Upper lobe of right lung (tissue), 1 donor: ENCODE measurements at places on chromosomes 1 and 21. TPM values are rescaled to one million over a fixed set of nuclear protein-coding genes. Genes with fewer than 3 reads are reported as not detected.

DNA sequence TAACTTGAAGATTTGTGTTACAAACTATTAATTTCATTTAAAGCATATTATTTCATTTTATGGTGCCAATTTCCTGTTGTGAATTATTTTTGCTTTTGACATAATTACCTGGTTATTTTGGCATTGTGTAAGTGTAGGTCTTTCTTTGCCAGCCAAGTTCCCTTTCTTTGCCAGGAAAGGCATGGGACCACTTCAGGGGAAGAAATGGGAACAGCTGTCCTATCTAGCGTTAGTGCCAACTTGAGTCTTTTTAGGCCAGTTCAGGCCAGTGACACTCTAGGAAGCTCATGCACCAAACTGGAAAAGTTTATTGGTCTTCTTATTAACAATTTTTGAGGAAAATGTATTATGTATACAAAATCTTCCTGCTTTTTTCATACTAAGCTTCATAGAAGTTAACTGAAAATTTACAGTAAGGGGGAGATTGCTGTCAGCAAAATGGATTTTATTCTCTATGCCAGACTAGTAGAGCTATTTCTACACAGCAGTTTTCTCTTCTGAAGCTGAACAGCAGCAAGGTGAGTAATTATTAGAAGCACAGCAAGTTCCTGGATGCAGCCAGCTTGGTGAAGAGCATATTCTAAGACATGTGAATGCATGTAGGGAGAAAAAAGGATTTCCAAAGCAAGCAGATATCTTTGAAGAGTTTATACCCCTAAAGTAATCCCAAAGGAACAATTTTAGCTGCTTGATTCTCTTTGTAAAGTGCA, 914.6 kb upstream of the ADGRL4 start:
- DNase-seq, result no peak

- DNase-seq, result no peak
Observed at GRCh38 chr1:56034847-56035481, 544.4 kb downstream of the PLPP3 start.

SDC3 gene
- 39.4 TPM for total RNA-seq

- no peak for DNase-seq
Observed at GRCh38 chr1:197909384-197909783, 7.0 kb downstream of the C1orf53 start.

GRCh38 chr1:65075123-65075976, 72.7 kb upstream of the AK4 start:
- no peak for DNase-seq

SPRR5 gene
- total RNA-seq, result not detected

GRCh38 chr1:107076841-107077240, 20.4 kb downstream of the PRMT6 start:
- no peak for DNase-seq

DNA sequence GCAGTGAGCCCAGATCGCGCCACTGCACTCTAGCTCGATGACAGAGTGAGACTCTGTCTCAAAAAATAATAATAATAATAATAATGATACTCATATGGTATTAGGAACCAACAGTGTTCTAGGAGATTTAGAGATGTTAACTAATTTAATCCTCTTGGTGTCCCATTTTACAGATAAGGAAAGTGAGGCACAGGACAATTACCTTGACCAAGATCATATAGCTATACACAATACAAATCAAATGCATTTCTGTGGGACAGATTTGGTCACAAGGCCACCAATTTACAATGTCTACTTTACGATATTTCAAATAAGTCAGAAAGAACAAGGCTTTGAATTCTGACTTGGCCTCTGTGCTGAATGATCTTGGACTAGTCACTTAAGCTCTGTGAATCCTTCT, 2.2 kb upstream of the ZMYM4 start:
- no peak for DNase-seq

DNA sequence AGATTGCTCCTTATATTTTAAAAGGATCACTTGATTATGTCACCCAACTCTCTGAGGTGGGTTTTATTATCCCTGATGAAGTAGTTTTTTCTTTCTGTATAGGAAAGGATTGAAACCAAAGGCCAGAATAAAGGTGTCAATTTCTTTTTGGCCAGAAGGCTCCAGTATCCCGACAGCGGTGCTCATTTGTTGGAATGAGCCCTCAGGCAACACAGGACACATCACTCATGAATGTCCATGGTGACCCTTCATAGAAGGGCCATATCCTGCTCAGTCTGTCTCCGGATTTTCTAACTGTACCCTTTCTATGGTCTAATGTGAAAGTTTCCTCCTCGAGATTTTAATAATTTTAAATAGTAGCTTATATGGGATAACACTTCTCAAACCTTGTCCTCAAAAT, 171.3 kb upstream of the USP24 start:
- DNase-seq, result no peak

DNA sequence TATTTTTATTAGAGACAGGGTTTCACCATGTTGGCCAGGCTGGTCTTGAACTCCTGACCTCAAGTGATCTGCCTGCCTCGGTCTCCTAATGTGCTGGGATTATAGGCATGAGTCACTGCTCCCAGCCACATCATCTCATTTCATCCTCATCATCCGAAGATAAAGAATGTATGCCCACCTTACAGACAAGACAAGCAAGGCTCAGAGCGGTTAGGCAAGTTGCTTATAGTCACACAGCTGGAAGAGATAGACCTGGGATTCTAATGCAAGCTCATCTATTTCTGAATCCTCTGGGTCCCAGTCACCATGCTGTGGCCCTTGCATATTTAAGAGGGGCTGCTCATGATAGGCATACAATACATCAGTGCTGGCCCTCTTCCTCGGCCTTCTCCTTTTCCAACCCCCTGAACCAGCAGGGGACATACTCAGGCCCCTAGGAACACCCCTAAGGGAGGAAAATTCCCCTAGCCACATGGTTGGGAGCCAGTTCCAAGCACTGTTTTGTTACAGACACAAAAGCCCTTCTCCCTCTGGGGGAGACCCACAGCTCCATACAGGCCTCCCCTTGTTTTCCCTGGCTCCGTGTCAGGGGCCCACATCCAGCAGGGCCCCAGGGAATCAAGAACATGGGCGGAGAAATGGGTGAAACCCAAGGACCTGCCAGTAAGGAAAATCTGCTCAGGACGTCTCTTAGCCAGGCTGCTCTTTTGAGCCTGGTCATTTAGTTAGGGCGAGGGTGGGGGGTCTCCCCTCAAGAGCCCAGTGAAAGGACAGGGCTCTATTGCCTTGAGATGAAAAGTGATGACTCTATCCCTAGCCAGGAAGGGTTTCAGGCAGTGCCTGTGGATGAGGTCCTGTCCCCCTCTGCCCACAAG, 6.9 kb downstream of the CSRP1 start:
- no peak for DNase-seq

- DNase-seq, result no peak
Observed at GRCh38 chr1:28354121-28354520, 15.4 kb upstream of the PHACTR4 start.

TTC34 gene
- 1.3 TPM for total RNA-seq

MYOG gene
- total RNA-seq, result not detected

DNA sequence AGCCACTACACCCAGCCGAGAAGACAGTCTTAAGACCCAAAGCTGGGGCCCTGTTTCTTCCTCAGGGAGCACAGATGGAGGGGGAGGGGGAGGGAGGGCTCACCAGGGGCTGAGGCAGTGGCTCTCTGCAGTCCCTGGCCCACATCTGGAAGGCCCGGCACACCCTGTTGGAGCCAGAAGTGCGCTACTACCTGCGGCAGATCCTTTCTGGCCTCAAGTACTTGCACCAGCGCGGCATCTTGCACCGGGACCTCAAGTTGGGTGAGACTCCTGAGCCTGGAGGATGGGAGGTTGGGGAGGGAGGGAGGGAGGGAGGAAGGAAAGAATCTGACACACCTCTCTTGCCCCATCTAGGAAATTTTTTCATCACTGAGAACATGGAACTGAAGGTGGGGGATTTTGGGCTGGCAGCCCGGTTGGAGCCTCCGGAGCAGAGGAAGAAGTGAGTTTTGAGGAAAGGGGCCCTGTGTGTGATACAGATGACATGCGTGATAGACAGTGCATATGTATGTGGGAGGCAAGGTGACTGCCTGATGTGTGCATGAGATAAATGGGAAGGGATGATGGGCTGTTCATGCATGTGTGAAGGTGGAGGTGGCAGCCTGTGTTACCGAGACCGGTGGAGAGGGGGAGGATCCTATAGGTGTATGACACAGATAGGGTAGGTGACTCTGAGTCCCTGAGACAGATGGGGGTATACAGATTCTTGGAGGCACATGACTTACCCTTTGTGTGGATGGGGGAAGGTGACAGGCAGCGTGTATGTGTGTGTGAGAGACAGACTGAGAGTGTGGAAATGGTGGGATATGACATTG, 1.5 kb downstream of the PLK3 start:
- DNase-seq, result peak; percentile 67

SHISAL2A gene
- 0.81 TPM for total RNA-seq

- DNase-seq, result no peak
Observed at GRCh38 chr1:96991261-96991660, 269.7 kb downstream of the PTBP2 start.

- no peak for DNase-seq
Observed at GRCh38 chr1:25985171-25985570, 12.7 kb downstream of the PAFAH2 start.

DNA sequence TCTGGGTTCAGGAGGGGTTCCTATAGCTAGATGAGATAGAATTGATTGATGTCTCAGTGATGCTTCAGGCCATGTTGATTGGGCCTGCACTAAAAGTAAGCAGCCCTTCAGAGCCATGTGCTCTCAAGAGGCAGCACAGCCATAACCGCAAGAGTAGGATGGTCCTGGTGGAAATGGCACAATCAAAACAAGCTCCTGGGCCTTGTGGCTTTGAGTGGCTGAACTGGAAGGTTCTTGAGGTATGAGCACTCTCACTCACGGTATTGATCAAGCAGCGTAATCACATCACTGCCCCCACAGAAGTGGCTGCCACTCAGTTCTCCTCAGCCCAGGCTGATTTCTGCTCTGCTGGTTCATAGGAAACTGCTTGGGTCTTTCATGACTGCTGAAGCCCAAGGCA, 76.0 kb downstream of the DDR2 start:
- no peak for DNase-seq
